ENCODE measurements at places on chromosomes 3 and 15.

GRCh38 chr3:191340966-191341365, 10.6 kb upstream of the UTS2B start:
- no peak for DNase-seq

DNA sequence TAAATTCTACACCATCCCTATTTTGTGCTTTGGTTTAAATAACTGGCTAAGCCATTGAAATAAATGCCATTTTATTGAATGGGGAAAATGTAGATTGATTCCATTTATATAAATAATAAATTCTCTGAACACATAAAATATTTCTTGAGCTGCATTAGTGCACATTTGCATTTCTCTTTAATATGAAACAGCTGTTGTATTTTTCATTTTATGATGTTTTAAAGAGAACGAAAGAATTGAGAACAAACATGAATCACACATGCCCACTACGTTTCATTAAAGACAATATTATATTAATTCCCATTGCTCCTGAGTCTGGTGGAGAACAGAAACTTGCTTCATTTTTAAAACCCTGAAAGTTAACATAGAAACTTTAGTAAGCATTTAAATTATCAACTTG, 235.7 kb upstream of the CFAP20DC start:
- no peak for DNase-seq

DNA sequence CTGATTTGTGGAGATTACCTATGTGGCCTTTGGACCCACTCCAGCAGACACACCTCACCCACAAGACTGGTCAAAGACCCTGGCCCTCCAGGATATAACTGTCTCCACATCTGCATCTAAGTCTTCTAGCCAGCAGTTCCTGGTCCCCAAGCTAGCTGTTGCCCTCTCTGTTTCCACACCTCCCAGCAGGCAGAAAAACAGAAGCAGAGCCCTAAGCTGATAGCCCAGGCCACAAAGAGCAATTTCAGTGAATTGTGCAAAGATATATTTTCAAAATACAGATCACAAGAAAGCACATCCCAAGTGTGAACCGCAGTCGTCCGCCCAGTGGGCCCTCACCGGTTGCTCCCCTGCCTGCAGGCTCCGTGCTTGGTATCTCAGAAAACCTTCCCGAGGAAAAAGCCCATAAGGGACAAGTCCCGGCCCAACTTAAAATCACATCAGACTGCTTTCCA, 2.6 kb downstream of the TNIK start:
- no peak for DNase-seq

GRCh38 chr15:70974004-70974832, 81.6 kb downstream of the LRRC49 start:
- no peak for DNase-seq

- DNase-seq: no peak
These were observed 19.2 kb upstream of the RAD18 start for GRCh38 chr3:8982509-8982908.
